Suppressor macrophage (primary cell): ENCODE measurements at places on chromosomes 2 and 18.

DNA sequence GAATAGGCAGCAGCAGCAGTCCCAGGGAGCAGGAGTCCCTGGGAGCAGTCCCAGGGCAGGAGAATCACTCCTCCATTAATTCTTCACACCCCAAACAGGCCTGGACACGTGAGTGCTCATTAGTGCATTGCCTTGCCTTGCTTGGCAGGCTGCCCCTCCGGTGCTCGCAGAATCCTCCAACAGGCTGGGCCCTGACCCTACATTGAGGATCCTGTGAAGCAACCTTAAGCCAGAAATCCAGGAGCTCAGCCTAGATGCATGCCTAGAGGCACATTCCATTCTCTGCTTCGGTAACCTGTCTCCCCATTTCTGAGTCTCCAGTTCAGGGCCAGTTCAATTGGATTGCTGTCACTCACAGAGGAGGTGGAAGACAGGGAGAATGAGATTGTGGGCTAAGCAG, 97.4 kb upstream of the LRATD1 start:
- DNase-seq, result no peak

DNA sequence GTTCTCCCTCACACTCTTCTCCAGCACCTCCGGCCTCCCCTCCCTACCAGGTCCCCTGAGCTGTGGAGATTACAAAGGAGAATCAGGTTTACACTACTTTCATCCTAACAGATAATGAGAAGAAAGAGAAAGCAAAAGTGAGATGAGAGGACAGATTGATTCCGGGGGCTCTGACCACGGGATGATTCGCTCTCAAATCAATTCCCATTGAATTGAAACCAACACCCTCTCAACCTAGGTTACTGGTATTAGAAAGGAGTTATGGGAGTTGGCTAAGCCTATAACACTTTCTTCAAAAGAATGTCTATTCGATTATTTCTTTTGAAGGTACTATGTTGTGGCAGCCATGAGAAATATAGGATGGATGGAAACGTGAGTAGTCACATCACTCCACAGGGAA, 386.2 kb upstream of the TNP1 start:
- DNase-seq, result no peak

- no peak for DNase-seq
Measured at GRCh38 chr18:33469699-33470098, 29.2 kb upstream of the CCDC178 start.

DNA sequence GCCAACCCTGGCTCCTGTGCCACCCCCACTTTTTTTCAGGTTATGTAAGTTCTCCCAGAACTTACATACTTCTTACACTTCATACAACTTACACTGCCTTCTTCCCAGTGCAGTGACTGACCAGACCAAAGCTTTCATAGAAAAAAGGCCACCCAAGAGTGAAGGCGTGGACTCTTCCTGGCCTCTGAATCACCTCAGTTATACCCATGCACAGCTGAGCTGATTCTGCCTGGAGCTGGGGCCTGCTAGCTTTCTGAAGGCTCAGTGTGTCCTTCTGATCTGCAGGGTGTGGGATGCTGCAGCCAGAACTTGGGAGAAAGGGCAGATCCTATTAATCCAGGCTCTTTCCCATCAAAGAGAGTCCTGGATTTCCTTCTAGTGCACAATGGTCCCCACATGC, 216.1 kb downstream of the TTC32 start:
- DNase-seq, result no peak
